Kidney (tissue), 22 donors: ENCODE measurements at places on chromosomes 6 and 20. TPM values are rescaled to one million over a fixed set of nuclear protein-coding genes. Genes with fewer than 3 reads are reported as not detected.

The BMP7 gene
- total RNA-seq: 1.6 TPM

The EYA2 gene
- total RNA-seq: 2.6 TPM

The LTB gene
- total RNA-seq: 18.5 TPM

The OR2B6 gene
- not detected for total RNA-seq

The VARS2 gene
- total RNA-seq: 34.5 TPM

The ASF1A gene
- total RNA-seq: 15.1 TPM

The MRAP2 gene
- 5.0 TPM for total RNA-seq

The HCRTR2 gene
- not detected for total RNA-seq

The FRK gene
- 25.0 TPM for total RNA-seq

The DZANK1 gene
- 6.2 TPM for total RNA-seq

DNA sequence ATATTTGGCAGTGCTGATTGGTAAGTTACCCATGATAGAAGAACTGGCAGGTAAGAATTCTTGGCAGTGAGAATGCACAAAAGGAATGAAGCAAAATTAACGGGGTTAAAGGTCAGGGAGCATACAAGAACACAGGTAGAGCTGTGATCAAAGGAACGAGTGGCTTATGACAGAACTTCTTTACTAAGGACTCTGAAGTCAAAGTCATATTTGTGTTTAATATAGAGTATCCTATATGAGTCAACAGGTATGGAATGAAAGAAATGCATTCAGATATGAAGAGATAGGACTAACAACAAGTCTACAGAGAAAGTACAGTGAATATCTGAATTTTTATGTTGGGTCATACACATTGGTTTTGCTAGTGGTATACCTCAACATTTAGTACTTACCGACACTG, 209.0 kb upstream of the CITED2 start:
- DNase-seq: no peak

- peak; percentile 92 for DNase-seq
These were observed 3.3 kb upstream of the RAET1G start for GRCh38 chr6:149925974-149926777.

DNA sequence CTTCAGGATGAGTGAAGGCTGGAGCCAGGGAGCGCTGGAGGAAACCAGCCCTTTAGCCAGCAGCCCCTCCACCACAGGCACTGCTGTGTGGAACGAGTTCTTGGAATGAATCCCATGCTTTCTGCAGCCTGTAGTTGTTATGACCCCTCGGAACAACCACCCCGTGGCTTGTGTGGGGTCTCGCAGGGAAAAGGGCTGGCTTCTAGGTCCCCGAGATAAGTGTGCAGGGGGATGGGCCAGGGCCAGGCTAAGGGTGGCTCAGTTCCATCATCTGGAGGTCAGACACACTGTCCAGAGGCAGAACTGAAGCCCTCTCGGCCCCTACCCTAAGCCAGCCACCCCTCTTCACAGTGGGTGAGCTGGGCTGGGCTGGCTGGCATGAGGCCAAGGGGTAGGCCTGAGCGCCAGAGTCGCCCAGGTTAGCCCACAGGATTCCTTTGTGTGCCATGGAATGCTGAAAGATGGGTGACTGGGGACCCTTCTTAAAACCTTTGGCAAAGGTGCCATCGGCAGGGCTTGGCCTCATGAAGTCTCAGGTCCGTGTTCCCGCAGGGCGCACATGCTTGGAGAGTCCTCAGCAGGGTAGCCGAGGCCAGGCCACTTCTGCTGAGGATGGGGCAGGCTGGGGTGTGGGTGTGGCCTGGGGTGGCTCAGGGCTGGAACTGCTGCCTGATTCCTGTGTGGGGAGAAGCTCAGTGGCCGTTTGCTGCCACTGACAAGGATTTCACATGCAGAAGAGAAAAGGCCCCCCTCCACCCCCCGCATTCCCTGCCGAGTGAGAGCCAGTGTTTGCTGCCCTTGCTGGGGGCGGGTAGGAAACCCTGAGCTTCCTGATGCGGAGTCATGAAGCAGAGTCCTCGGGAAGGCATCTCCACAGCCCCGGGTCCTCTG, 24.6 kb downstream of the SPATA2 start:
- DNase-seq: peak; percentile 70

DNA sequence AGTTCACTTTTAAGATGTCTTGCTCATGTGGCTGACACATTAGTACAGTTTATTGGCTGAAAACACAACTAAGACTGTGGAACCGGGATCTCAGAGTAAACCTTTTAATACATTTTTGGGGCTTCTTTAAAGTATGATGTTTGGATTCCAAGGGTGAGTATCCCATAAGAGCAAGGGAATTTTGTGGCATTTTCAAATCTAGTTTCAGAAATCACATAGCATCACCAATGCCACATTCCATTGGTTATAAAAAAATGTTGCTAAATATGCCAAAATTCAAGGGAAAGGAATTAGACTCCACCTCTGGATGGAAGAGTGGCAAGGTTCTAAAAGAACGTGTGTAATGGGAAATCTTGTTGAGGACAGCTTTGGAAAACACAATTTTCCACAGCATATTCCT, 338.6 kb downstream of the COL12A1 start:
- no peak for DNase-seq

DNA sequence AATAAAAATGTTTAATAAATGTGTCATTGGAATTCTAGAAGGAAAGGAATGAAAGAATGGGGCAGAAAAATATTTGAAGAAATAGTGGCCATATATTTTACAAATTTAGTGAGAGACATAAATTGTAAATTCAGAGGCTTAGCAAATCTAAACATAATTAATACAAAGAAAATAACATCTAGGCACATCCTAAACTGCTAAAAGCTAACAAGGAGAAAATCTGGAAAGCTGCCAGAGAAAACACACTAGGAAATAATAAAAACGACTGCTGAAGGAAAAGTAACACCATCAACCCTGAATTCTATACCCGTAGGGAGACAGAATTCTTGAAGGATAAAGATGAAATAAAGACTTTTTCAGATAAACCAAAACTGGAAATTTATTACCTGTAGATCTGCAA, 23.8 kb downstream of the CYB5R4 start:
- DNase-seq: peak; percentile 16

GRCh38 chr6:422433-423054, 31.0 kb downstream of the IRF4 start:
- peak; percentile 53 for DNase-seq

- DNase-seq: no peak
These were observed 106.5 kb downstream of the ATP9A start for GRCh38 chr20:51661609-51662178.

DNA sequence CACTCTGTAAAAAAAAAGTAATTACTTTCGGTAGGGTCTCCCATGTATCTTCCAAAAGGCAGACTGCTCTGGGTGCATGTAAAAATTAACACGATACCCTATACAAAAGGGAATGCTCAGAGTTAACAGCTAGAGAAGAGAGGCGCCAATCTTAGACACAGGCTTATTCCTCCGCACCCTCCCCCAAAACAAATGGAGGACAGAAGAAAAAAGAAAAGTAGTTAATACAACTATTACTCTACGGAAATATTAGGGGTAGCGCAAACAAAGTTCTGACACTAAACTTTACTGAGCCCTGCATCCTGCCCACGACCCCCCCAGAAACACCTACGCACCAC, 331 bp upstream of the UFL1 start:
- no peak for DNase-seq

DNA sequence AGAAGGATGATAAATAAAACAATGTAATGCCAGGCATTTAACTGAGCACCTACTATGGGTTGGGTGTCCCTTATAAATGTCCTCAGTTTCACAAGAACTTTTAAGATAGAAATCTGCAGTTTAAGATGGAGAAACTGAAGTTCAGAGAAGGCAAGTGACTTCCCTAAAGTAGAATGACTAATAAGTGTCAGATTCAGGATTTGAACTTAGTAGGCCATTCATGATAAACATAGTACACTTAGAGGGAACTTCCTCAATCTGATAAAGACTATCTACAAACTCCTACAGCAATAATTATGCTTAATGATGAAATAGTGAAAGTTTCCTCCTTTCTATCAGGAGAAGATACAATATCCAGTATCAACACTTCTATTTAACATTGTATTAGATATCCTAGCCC, 43.9 kb downstream of the NCR2 start:
- no peak for DNase-seq

DNA sequence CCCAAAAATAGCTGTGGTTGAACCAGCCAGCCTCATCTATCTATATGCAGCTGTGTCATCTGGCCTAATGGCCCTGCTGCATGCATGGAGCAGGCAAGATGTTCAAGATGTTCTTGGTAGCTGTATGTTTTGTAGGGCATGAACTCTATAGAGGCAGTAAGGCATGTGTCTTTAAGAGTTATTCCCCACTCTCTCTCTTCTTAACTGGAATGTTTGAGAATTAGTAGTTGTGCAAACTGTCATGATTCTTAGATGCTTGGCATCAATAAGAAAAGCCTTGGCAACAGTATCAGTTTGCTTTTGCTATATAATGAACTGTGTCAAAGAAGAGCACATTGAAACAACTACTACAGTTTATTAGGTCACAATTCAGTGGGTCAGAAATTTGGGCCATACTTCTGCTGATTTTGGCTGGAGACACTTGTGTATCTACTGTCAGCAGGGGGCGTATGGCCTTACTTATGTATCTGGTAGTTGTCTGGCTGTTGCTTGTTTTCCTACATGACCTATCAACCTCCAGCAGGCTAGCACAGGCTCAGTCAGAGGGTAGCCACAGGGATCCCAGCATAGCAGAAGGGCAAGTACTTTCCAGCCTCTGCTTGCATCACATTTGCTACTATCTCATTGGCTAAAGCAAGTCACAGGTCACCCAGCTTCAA, 56.1 kb upstream of the LAMP5 start:
- no peak for DNase-seq

- no peak for DNase-seq
These were observed 36.1 kb upstream of the NAA20 start for GRCh38 chr20:19981031-19981451.

DNA sequence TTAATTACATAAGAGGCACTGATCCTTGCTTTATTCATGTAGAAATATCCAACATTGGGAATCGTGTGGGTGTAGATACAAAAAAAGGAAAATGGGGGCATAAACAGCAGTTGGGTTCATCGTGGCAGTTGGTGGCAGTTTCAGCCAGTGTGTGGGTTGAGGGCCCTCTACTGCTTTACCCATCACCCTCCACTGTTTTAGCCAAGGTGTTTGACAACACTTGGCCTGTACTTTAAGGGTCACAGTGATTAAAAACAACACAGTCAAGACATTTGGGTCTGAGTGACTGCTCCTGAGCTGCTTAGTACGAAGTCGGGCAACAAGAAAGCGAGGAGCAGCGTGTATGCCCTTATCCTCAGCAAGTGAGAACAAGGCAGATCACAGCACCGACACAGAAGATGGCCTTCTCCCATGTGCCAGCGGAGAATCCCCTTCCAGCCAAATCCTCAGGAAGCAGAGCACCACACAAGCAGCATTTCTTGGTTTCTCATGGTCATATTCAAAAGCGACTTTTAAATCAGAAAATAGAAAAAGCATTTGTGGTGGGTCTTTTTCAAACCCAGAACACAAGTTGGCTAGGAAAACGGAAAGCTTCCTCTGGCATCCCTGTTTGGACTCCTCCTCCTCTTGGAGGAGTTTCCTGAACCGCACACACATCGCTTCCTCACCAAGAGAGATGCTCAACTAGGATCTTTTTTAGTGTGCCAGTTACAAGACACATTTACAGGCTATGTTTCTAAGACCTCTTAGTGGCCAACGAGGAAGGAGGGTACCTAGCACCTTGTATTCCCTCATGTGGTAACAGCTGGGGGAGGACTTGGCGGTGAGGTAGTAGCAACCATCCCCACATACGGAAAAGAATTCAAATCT, 23.5 kb downstream of the EIF2S2 start:
- no peak for DNase-seq

- DNase-seq: peak; percentile 6
These were observed 72.6 kb upstream of the STXBP5 start for GRCh38 chr6:147131532-147132128.

DNA sequence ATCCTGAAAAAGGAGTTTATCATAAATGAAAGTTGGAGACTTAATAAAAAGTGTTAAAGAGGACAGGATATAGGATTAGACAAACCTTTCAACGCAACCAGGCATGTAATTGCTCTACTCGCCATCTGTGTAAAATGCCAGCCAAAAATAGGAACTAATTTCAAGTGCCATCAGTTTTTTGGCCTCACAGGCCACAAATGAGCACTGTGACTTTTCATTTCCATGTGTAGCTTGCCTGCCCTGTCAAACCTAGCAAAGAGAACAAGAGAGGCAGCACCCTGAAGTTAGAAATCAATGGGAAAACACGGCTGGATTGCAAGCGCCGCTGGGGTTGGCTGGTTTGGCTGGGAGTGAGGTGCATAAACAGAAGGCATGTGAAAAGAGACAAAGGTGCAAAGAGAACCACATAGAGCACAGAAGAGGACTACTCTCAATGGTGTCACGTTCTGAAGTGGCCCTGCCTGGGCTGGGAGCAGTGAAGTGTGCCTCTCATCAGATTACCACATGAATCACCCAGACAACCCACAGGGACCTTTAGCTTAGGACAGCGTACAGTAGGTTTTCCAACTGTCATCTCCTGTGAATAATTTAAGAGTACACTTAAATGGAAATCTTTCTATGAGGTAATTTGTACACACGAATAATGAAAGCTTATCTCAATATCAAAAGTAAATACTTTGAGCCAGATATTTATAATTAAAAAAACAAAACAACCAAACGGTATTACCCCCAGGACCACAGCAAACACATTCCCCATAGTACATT, 78.0 kb upstream of the NHSL1 start:
- DNase-seq: peak; percentile 26

DNA sequence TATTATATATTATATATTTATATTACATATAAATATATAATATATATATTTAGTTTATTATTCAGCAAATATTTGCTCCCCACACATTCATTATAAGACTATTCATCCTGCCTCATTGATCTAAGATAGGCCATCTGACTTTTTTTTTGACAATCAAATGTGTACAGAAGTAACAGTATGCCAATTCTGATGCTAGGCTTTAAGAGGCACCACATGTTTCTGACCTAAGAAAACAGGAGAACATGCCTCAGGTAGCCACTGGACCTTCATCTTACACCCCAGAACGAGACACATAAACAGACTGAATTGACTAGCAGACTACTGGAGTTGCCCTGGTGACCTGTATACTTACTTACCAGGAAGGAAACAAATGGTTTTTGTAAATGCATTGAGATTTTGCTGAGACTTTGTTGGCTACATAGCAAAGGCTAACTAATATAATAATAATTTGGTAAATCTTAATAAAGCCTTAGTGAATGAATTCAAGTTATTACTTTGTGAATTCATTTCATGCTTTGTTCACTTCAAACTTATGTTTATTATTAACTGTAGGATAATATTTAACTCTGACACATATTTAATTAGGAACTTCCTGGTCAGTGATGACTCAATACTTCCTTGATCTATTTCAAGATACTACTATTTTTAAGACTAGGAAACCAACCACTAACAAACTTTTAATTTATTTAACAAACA, 13.4 kb upstream of the MYO6 start:
- DNase-seq: peak; percentile 67

GRCh38 chr6:14664621-14665315, 547.2 kb downstream of the CD83 start:
- no peak for DNase-seq
